Bronchus fibroblast of lung (primary cell): ENCODE measurements at places on chromosomes 2 and 18. TPM values are rescaled to one million over a fixed set of nuclear protein-coding genes. Genes with fewer than 3 reads are reported as not detected.

The SANBR gene
- 4.8 and 5.4 TPM in 2 replicates for total RNA-seq

The EVX2 gene
- not detected in 2 replicates for total RNA-seq

The TUBB8B gene
- not detected in 2 replicates for total RNA-seq

The SLC4A3 gene
- total RNA-seq = 1.3 and 1.8 TPM in 2 replicates
